Natural killer cell (primary cell): ENCODE measurements at places on chromosomes 12 and 14. TPM values are rescaled to one million over a fixed set of nuclear protein-coding genes. Genes with fewer than 3 reads are reported as not detected.

Gene SLC25A29
- 69.3 TPM for total RNA-seq

Gene C12orf75
- 121 TPM for total RNA-seq

Gene TAS2R14
- 4.4 TPM for total RNA-seq

Gene GALNT16
- not detected for total RNA-seq

Gene TSPAN8
- not detected for total RNA-seq

Gene BEST3
- not detected for total RNA-seq

Gene GLT1D1
- total RNA-seq: 2.6 TPM

- no peak overlapping the region for H3K27ac ChIP-seq
- H3K4me3 ChIP-seq: no peak overlapping the region
- no peaks in the 10 kb centered on the region for H3K36me3 ChIP-seq
These were observed 9.6 kb upstream of the MIS18BP1 start for GRCh38 chr14:45262637-45263036.

GRCh38 chr14:87864356-87865270 lies 128.4 kb downstream of the GALC start:
- no peaks in the 10 kb centered on the region for H3K36me3 ChIP-seq
- no peaks in the 10 kb centered on the region for H3K4me1 ChIP-seq
- no peaks in the 10 kb centered on the region for H3K27me3 ChIP-seq
- no peak overlapping the region for H3K4me3 ChIP-seq
- DNase-seq: no peak

GRCh38 chr12:51205350-51205749 lies 12.5 kb downstream of the POU6F1 start:
- H3K4me3 ChIP-seq: no peak overlapping the region
- no peak overlapping the region for H3K27ac ChIP-seq
- DNase-seq: no peak
- H3K36me3 ChIP-seq: no peaks in the 10 kb centered on the region
- no peaks in the 10 kb centered on the region for H3K4me1 ChIP-seq
- H3K27me3 ChIP-seq: no peaks in the 10 kb centered on the region

DNA sequence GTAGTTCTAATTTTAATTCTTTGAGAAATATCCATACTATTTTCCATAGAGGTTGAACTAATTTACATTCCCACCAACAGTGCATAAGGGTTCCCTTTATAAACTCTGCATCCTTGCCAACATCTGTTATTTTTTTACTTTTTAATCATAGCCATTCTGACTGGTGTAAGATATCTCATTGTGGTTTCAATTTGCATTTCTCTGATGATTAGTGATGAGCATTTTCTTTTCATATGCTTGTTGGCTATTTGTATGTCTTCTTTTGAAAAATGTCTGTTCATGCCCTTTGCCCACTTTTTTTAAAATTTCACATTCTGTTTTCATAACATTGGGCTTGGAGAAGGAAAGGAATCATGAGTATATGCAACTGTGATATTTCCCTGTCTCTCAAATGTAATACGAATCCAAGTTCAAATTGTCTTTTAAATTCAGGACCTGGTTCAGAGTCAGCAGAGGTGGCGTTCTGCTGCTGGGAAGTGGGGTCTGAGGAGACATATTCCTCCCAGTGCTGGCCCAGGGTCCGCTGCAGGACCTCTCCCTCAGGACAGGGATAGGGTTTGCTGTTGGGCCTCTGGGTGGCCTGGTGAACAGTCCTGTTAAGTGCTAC lies 81.2 kb upstream of the ETV6 start:
- H3K27me3 ChIP-seq: no peaks in the 10 kb centered on the region
- DNase-seq: no peak
- H3K36me3 ChIP-seq: no peaks in the 10 kb centered on the region
- no peak overlapping the region for H3K27ac ChIP-seq
- H3K4me1 ChIP-seq: no peaks in the 10 kb centered on the region
- H3K4me3 ChIP-seq: no peak overlapping the region

DNA sequence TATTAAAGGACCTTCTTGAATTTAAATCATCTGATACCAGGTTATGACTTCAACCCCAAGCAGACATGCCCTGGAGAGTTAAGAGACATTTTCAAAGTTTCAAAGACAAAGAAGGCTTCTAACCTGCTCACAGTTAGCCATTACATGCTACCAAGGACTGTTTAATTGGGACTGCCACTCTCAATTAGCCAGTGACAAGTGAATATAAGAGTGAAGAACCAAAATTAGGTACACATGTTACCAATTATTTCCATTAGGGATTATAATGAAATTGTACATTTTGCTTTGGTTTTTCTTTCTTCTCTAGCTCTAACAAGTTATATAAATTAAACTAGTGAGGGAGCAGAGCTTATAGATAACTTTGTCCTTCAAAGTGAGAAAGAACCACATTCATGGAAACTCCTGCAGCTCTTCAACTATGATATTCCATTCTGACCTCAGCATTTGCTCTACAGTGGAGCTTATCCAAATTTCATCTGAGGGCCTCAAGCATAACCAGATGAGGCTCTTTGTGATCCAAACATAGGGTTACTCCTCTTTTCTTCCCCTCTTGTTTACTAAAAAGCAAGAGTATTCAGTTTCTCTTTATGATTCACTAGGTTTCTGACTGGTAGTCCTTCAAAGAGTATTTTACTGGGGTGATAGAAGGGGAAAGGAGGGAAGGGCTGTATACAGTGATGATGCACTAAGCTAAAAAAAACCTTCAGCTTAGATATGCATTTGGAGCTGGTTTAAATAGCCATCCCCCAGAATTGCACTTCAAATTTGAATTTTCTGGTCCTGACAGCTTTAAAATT lies 91.3 kb downstream of the DUSP6 start:
- no peaks in the 10 kb centered on the region for H3K36me3 ChIP-seq
- no peaks in the 10 kb centered on the region for H3K27me3 ChIP-seq
- H3K4me1 ChIP-seq: no peaks in the 10 kb centered on the region
- no peak overlapping the region for H3K4me3 ChIP-seq
- no peak overlapping the region for H3K27ac ChIP-seq

- no peak overlapping the region for H3K4me3 ChIP-seq
- no peak overlapping the region for H3K27ac ChIP-seq
- no peaks in the 10 kb centered on the region for H3K4me1 ChIP-seq
These were observed 843.2 kb downstream of the GALC start for GRCh38 chr14:87149583-87150354.

GRCh38 chr12:94304566-94305061 lies 155.1 kb downstream of the CEP83 start:
- H3K27ac ChIP-seq: no peak overlapping the region
- no peak overlapping the region for H3K4me3 ChIP-seq
- DNase-seq: no peak
- H3K27me3 ChIP-seq: no peaks in the 10 kb centered on the region
- peaks cover 75% of the 10 kb centered on the region for H3K36me3 ChIP-seq

DNA sequence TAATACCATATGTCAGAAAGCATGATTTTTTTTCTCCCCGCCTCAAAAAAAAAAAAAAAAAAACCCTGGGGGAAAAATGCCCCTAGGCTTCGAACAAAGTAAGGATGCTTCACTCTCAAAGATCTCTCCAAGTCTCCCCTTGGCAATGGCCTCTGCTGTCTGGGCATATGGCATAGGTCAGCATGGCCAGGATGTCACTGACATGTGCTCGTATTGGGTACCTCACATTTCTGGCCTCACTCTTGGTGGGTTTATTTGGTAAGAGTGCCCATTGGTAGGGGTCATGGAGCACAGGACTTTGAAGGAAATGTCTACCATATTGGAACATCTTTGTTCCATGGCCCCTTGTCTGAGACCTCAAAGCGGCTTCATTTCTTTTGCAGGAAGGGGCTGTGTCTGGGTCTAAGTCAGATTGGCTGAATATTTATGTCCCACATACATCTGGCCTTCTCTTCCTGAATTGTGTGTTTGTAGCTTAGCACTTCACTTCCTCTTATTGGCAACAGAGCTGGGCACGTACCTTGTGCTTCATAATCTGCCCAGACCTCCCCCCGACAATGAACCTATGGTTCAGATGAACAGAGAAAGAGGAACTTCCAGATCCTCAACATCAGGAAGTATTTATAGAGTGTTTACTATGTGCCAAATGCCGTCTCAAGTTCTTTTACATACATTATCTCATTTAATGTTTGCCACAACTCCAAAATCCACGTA lies 36.3 kb upstream of the OAS1 start:
- no peak for DNase-seq
- no peaks in the 10 kb centered on the region for H3K36me3 ChIP-seq
- H3K4me3 ChIP-seq: no peak overlapping the region
- H3K27ac ChIP-seq: no peak overlapping the region
- peaks cover 4% of the 10 kb centered on the region for H3K4me1 ChIP-seq
- peaks cover 2% of the 10 kb centered on the region for H3K27me3 ChIP-seq

DNA sequence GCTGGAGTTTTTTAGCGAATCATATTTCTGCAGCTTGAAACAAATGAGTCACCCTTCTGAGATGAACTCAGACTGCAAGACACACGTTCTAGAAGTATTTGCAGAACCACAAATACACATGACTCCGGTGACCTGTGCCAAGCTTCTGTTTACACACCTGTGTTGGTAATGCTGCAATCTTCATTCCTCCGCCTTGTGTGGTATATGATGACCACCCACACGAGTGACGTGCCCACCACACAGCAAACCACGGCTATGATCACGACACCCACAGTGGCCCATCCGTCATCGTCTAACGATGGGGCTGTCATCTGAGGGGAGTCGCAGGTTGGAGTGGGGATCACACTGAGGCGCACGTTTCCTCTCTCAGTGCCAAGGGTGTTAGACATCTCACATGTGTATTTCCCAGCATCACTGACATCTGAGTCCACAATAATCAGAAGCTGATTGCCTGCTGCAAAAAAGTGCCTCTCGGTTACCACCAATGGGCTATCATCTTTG lies 43.0 kb downstream of the LRIG3 start:
- no peak overlapping the region for H3K27ac ChIP-seq
- no peak for DNase-seq
- no peak overlapping the region for H3K4me3 ChIP-seq
- H3K36me3 ChIP-seq: no peaks in the 10 kb centered on the region
- H3K27me3 ChIP-seq: no peaks in the 10 kb centered on the region
- H3K4me1 ChIP-seq: no peaks in the 10 kb centered on the region

- peaks cover 11% of the 10 kb centered on the region for H3K4me1 ChIP-seq
- H3K4me3 ChIP-seq: peak overlapping the region; percentile 72
- no peak for DNase-seq
- peaks cover 3% of the 10 kb centered on the region for H3K36me3 ChIP-seq
- H3K27me3 ChIP-seq: no peaks in the 10 kb centered on the region
These were observed 655 bp upstream of the DYNLL1 start for GRCh38 chr12:120495186-120495730.

DNA sequence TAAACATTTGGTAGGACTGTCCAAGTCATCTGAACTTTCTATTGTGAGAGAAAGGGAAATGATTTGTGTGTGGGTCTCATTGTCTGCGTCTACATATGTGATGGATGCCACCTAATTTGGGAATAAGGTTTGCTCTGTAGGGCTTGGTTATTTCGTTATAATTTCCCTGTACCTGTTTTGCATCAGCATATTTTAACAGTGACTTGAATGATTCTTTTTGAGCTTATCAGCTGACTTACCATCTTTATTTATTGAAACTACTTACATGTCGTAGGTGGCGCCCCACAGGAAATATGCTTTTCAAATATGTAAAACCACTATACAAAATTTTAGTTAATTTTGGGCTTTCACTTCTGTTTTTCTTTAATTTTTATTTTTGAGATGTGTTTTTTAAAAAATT lies 56.5 kb upstream of the BCAT1 start:
- DNase-seq: no peak
- no peak overlapping the region for H3K4me3 ChIP-seq
- H3K27ac ChIP-seq: peak overlapping the region; percentile 25

DNA sequence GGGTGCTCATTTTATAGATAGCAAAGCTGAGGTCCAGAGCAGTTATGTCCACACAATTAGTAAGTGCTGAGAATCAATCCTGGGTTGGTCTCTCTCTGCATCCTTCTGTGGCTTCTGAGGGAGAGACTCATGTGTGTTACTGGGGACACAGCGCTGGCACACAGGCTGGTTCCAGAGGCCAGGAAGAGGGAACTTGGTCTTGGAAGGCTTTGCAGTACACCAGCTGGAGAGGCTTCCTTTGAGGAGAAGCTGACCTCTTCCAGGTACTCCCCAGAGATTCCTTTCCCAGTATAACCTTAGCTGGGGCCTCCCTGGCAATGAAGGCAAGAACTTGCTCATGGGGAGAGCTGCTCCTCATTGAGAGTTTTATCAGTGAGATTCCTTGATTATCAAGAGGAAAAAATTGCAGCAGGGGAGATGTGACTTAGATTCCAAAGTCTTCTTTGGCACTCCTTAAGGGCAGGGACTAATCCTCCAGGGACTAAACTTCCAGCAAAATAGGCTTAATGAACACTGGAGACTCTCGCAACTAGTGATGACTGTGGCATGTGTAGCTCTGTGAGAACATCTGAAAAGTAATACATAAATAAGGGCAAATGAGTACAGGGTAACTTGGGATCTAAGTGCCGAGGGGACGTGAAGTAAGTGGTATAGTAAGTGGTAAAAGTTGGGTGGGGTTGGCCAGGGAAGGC lies 13.9 kb upstream of the KRT80 start:
- no peaks in the 10 kb centered on the region for H3K27me3 ChIP-seq
- H3K27ac ChIP-seq: no peak overlapping the region
- no peak overlapping the region for H3K4me3 ChIP-seq
- no peaks in the 10 kb centered on the region for H3K36me3 ChIP-seq
- DNase-seq: no peak

DNA sequence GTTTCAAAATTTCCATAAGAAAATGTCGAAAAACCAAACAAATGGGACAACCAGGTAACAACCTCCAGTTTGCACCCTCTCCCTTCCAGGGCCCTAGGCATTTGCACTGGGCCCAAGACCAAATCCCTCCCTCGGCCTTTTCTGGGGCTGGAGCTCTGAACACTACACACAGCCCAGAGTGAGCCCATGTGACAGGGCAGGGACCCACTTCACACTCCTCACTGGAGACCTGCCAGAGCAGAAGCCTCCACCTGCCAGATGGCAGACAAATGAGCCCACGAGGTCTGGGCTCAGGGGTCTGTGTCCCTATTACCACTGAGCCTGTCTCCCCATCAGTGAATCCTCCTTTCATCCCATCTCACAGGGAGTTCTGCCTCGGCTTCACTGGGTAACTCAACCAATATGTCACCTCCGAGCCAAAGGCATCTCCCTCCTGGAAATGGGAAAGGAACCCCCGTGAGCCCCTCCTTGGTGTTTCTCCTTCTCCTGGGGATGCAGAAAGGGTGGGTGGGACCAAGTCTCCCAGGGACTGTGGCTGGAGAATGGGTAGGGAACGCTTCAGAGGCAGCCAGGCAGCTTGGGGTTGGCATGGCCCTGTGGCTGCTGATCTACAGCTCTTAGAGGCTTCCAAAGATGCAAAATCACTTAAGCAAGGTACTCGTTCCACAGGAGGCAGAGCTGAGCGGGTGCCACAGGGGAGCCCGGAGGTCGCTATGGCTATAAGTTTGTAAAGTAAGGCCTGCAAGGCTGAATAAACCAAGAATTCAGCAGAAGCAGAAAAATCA lies 10.6 kb downstream of the VWF start:
- no peak overlapping the region for H3K4me3 ChIP-seq
- no peak overlapping the region for H3K27ac ChIP-seq
- no peaks in the 10 kb centered on the region for H3K36me3 ChIP-seq
- no peak for DNase-seq
- no peaks in the 10 kb centered on the region for H3K27me3 ChIP-seq

- no peak overlapping the region for H3K4me3 ChIP-seq
- DNase-seq: no peak
- no peak overlapping the region for H3K27ac ChIP-seq
- H3K36me3 ChIP-seq: no peaks in the 10 kb centered on the region
- H3K27me3 ChIP-seq: no peaks in the 10 kb centered on the region
These were observed 69.2 kb upstream of the MED13L start for GRCh38 chr12:116346741-116347140.

- H3K27me3 ChIP-seq: no peaks in the 10 kb centered on the region
- no peak for DNase-seq
- H3K4me1 ChIP-seq: no peaks in the 10 kb centered on the region
- no peaks in the 10 kb centered on the region for H3K36me3 ChIP-seq
These were observed 17.8 kb downstream of the SPTB start for GRCh38 chr14:64861916-64862315.
